ENCODE measurements at places on chromosomes 16 and 17.

GRCh38 chr17:1104222-1104621, 75.6 kb downstream of the ABR start:
- no peak for DNase-seq

DNA sequence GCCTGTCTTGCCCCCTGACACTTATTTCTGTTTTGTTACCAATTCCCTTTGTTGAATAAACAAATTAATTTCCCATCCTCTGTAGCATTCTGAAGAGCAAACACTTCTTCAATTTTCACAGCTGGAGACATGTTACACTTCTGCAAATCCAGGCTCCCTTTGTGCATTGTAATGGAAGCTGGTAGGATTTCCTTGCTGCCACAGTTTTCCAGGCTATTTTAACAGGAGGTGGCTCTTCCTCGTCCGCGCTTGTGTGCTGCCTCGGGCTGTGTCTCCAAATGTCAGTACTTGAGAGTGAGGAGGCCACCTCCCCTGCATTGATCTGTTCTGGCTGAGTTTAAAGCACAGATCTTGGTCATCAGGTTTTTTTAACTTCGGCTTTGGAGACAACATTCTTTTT, 40.0 kb downstream of the SOST start:
- no peak for DNase-seq

DNA sequence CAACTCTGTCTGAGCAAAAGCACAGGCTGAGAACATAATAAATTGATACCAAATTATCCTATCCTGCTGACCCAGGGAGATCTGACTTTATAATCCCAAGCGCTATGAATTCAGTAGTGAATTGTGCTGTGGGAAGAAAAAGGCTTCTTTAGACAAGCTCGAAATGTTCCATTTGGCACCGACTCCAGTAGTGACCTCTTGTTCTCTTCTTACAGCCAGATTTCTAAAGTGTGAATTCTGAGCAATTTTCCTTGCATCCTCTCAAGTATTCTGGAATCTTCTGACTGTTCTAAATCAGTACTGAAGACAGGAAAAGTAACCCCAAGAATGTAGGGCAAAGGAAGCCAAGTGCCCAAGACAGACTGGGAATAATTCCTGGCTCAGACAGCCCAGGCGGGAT, 58.2 kb downstream of the CDYL2 start:
- DNase-seq, result no peak

GRCh38 chr17:11651089-11651488, 52.8 kb downstream of the DNAH9 start:
- no peak for DNase-seq

GRCh38 chr16:25366078-25366477, 108.4 kb upstream of the ZKSCAN2 start:
- no peak for DNase-seq
